ENCODE measurements at places on chromosomes 13 and 19.

- DNase-seq = no peak
Observed at GRCh38 chr13:98938801-98939200, 39.1 kb downstream of the DOCK9 start.

GRCh38 chr19:49764341-49764740 is 1.2 kb upstream of the TSKS start:
- no peak for DNase-seq

GRCh38 chr13:78100486-78100885 is 181.9 kb upstream of the EDNRB start:
- no peak for DNase-seq

DNA sequence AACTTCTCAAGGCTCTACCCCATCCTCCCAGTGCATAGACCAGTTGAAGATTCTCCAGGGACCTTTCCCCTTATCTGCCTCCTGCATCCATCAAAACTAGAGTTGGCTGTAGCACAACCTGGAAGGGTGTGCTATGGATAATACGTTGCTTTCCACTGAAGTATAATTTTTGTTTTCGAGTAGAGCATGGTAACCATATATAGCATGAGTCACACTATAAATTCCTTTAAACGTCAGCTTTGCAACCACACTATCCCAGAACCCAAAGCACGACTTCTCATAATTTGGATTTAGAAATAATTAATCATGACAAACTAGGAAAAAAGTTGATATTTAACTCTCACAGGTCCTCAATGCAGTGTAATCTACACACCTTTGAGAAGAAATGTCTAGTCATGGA is 138.3 kb upstream of the NBEA start:
- no peak for DNase-seq

- DNase-seq = peak; percentile 63
Observed at GRCh38 chr19:1651568-1652291, 685 bp downstream of the TCF3 start.

DNA sequence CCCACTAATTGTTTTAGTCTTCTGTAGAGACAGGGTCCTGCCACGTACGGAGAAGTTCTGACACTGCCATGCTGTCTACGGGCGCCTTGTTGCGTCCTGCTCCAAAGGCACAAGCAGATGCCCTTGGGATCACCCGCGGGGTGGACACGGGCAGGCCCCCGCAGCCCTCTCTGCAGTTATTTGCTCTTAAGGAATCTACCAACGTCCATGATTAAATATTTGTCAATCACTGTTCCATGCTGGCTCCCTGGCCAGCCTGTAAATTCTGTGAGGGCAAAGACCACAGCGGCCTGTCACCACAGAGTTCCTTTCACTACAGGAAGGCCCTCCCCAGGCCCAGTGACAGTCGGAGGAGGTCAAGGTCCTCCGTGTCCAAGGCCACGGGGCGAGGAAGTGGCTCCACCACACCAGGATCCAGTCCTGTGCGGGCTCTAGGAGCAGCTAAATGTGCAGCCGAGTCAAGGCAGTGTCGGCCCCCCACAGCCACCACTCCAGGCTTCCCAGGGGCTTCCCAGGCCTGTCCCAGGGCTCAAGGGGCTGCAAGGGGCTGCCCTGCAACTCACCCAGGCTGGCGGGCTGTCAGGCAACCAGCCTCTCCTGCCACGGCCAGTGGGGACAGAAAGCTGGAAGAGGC is 2.1 kb downstream of the RNF126 start:
- DNase-seq = no peak

- DNase-seq = no peak
Observed at GRCh38 chr13:48562296-48563066, 29.6 kb upstream of the RCBTB2 start.

- DNase-seq = no peak
Observed at GRCh38 chr13:80695841-80696240, 354.9 kb upstream of the SPRY2 start.

DNA sequence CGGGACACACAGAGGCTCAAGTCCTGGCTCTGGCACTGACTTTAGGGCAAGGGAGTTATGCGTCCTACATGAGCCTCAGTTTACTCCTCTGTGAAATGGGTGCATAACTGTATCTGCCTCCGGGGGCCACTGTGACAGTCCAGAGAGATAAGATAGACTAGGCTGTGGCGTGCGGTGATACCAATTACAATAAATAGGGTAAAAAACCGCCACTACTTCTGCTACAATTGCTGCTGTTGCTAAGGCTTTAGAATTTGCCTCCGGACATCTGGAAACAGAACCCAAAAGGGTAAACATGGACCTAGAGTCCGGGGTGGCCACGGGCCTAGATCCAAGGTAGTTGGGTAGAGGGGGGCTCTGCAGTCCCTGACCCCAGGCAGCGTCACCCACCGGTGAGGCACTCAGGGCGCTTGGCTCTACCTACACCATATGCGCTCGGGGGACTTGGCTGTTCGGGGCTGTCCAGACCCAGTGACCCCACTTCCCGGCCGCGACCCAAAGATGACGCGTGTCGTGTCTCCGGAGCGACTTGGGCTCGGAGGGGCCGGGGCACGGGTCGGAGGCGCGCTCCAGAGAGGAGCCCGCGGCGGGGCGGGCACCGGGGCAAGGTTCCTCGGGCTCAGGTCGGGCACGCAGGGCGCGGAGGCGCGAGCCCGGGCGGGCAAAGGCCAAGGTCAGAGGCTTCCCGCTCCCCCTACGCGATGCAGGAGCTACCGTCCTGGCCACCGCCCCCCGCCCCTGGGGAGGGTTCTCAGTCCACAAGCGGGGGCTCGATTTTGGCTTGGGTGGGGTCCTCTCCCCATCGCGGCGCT is 1.1 kb downstream of the INSR start:
- DNase-seq = no peak

DNA sequence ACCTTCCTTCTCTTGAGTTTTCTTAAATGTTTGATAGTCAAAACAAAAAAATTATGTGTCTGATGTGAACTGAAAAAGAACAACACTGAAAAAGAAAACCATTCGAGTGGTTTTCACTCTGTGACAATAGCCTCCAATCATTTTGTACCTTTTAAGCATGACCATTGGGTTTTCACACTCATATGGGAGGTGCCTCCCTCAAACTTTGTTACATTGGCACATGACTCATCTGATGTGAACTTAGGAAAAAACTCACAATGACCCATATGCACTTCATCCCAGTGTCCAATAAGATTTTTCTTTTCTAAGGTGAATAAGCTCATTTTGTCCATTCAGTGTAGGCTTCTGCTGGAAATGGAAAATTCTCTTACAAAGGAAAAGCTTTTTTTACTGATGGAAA is 66.6 kb upstream of the XPO4 start:
- DNase-seq = no peak

- DNase-seq = no peak
Observed at GRCh38 chr19:29411113-29411581, 114.6 kb upstream of the VSTM2B start.

- no peak for DNase-seq
Observed at GRCh38 chr19:41591951-41592562, 16.1 kb downstream of the CEACAM21 start.

DNA sequence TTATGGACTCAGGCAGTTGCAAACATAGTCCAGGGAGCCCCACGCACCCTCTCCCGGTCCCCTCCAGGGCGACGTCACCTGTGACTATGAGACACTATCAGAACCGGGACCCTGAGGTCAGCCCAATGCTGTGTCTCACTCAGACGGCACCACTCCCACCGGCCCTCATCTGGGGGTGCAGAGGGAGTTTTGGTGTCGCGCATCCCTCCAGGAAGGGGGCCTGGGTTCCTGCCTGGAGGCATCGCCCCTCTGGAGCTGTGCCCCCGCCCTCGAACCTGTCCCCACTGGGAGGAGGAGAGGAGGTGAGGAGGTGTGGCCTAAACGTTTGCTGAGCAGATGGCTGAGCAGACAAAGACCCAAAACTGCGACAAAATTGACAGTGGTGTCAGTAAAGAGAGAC is 51.2 kb downstream of the GADD45B start:
- no peak for DNase-seq

DNA sequence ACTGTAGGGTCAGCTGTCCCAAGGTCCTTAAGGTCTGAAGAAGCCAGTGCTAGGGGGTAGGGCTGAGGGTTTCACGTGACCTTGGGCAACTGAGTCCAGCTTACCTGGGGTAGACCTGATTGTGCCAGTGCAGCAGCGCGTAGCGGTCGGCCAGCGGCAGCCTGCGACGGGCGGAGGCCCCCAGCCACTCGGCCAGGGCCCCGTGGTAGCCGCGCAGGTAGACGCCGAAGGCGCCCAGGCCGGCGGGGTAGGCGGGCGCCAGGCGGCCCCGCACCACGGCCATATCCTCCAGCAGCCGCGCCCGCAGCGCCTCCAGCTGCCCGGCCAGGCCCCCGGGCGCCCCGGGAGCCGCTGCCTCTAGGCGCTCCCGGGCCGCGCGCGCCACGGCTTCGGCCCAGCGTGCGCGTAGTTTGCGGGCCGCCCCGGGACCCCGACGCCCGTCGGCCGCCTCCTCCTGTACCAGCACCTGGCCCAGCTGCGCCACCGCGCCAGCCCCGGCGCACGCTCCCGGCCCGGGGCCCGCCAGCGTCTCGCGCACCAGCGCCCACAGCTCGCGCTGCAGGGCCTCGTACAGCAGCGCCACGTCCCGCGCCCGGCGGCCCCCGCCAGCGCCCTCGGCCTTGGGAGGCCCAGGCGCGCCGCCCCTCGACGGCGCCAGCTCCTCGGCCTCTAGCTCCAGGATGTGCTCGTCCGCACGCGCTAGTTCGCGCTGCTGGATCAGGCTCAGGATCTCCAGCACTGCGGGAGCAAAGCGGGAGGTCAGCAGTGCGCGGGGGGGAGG is 10.9 kb downstream of the EXOC3L2 start:
- DNase-seq = no peak

DNA sequence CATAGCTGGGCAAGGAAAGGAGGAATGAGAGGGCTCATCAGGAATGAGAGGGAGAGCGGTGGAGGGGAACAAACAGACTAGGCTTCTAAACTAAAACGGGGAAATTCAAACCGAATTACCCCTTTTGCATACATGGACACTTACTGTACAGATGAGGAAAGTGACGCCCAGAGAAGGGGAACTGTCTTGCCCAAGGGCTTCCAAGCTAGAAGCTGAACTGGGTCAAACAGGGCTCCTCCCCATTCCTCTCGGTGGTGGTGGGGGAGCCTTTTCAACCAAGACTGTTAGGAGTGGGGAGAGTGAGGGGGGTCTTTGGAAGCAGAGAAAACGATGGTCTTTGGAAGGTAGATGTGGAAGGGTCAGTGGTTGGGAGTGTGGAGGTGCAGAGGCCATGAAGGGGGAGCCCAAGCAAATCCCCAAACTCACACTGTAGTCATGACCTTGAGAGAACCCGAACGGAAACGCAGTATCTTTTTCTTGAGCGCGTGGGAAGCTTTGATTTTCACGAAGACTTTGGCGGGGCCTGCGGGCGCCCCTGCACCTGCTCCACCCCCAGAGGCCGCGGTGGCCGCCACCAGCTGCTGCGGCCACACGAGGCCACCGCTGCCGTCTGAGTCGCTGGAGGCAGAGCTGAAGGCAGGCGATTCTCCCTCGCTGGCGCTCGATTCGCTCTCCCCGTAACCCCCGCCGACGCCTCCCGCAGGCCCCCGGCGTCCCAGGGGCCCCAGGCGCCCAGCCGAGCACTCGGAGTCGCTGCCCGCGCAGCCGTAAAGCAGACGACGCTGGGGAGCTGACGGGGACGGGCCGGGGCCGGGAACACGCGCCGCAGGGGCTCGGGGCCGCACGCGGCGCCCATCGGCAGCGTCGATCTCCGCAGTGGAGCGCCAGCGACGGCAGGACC is 12.3 kb upstream of the GNG8 start:
- DNase-seq = no peak

DNA sequence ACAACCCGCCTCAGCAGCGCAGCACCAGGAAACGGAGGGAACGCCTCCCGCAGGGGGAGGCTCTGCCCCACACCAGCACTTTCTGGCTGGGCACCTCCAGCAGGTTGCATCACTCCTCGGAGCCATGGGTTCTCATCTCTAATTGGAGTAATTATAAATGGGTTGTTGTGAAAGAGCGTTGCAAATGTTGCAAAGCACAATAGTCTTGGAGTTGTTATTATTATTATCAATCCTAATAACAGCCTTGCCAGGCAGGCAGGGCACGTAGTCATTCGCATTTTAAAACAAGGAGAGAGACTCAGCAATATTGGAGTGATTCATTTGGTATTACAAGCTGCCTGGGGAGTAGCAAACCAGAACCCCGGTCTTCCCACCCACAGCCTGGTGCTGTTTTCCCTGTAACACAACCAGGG is 108.6 kb upstream of the GJB6 start:
- DNase-seq = peak; percentile 28

DNA sequence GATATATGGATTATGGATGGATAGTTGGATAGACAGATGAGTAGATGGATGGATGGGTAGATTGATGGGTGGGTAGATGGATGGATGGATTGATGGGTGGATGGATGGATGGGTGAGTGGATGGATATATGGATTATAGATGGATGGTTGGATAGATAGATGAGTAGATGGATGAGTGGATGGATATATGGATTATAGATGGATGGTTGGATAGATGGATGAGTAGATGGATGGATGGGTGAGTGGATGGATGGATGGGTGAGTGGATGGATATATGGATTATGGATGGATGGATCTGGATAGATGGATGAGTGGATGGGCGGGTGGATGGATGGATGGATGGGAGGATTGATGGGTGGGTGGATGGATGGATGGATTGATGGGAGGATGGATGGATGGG is 36.4 kb upstream of the TNFAIP8L1 start:
- no peak for DNase-seq

DNA sequence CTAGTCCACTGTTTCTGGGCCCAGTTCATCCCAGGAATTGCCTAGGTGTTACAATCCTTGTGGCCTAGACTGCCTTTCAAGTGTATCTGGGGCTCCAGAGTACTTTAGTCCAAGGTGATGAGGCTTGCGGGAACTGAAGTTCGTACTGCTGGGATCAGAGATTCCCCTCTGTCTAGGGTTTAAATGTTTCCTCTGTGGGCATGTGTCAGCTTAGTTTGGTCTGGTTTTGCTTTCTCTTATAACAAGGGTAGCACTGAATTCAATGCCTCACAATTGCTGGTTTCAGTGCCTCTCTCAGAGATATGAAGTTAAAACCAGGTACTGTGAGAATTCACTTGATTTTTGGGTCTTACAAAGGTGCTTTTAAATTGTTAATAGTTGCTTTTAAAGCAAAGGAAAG is 30.8 kb downstream of the RGCC start:
- no peak for DNase-seq

- DNase-seq = no peak
Observed at GRCh38 chr13:51687947-51688714, 103.9 kb downstream of the WDFY2 start.

- DNase-seq = no peak
Observed at GRCh38 chr19:4199699-4200293, 17.3 kb downstream of the ANKRD24 start.

GRCh38 chr19:49331616-49332055 is 3.6 kb upstream of the CD37 start:
- DNase-seq = peak; percentile 79

- no peak for DNase-seq
Observed at GRCh38 chr13:102772042-102772425, 1.6 kb downstream of the TEX30 start.

GRCh38 chr13:19597523-19597922 is 35.9 kb upstream of the MPHOSPH8 start:
- DNase-seq = peak; percentile 25

DNA sequence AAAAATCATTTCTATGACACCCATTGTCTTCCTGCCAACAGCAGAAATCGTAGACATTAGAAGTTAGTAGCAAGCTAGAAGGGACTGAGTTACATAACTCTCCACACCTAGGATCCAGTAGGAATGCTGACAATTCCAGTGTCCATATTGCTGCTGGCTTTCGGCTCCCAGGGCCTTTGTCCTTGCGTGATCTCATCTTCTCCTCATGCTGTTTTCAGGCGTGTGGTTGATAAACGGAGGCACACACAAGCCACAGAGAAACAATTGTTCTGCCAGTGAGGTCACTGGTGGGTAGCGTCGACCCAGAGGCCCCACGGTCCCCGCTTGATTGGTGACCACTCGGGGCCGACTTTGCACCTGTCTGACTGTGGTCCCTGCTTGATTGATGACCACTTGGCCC is 31.6 kb upstream of the F7 start:
- DNase-seq = no peak

Measured in A673 (cell line).